GM12878 (cell line): ENCODE measurements at places on chromosomes 7 and 10.

- DNase-seq = no peak
Observed at GRCh38 chr7:37052705-37053104, 328.4 kb upstream of the AOAH start.

DNA sequence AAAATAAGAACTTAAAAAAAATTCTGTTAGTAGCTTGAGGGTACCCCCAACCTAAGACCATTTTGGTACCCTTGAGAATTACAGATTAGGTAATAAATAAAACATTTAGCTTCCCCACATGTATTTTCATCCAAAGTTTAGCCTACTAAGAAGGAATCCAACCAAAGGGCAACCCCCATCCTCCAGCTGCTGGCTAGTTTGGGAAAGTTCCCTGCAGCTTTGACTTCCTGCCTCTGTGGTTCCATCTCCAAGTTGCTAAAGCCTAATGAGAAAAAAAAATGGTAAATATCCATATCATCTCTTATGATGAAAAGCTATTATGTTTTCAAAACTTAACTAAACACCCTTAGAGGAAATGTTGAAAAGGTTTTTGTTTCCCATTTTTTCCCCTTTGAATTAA is 547.2 kb downstream of the ANKRD7 start:
- DNase-seq = no peak

GRCh38 chr7:34452363-34452762 is 205.7 kb upstream of the NPSR1 start:
- DNase-seq = no peak

GRCh38 chr7:108027239-108027638 is 24.3 kb upstream of the LAMB1 start:
- no peak for DNase-seq

- DNase-seq = peak; percentile 87
Observed at GRCh38 chr10:30701451-30702173, 72.1 kb upstream of the LYZL2 start.

GRCh38 chr7:150838965-150839650 is 13.2 kb upstream of the AOC1 start:
- no peak for DNase-seq

- DNase-seq = no peak
Observed at GRCh38 chr7:93535616-93536015, 38.9 kb downstream of the CALCR start.

- no peak for DNase-seq
Observed at GRCh38 chr7:34807548-34808340, 149.7 kb downstream of the NPSR1 start.

DNA sequence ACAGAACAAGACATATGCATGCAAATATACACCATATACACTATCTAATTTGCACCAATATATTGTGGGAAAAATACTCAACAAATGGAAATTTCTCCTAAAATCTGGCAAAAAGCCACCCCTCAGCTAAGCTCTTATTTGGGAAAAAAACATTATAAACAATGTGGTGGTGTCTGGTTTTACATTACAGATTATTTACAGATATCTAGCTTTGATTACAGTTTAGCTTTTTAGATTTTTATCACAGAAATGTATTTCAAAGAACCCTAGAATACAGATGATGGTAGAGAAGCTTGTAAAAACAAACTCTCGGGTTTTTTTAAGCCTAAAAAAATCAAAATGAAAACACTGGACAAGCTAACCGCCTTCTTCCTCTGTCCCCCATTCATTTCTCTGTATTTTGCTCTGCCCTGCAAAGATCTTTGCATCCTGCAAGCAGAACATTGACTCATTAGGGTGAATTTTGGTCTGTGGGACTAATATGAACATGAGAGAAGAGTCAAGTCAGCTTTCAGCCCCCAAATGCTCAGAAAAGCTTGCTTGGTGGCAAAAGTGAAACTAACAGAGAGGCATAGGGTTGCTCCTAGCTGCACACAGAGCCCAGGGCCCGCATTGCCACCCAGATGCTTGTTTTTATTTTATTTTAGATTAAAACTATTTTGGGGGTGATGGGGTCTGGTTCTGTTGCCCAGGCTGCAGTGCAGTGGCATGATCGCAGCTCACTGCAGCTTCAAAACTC is 88.8 kb upstream of the LYZL1 start:
- no peak for DNase-seq

- no peak for DNase-seq
Observed at GRCh38 chr7:98760201-98760651, 109.6 kb downstream of the TMEM130 start.

DNA sequence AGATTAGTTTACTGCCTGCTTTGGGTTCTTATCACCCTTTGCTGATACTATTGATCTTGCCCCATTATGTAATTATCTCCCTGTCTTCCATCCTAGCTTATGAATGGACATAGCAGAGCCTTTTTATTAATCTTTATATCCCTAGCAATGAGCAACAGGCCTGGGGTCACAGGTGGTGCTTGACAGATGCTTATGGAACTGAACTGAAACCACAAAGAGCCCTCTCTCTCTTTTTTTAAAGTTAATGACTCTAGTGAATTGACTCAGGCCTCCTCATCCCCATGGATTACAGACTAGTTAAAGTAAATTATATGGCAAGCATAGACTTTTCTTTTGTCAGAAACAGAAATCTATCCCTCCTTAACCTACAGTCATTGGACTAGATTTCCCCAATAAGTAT is 265.2 kb downstream of the PHTF2 start:
- no peak for DNase-seq

DNA sequence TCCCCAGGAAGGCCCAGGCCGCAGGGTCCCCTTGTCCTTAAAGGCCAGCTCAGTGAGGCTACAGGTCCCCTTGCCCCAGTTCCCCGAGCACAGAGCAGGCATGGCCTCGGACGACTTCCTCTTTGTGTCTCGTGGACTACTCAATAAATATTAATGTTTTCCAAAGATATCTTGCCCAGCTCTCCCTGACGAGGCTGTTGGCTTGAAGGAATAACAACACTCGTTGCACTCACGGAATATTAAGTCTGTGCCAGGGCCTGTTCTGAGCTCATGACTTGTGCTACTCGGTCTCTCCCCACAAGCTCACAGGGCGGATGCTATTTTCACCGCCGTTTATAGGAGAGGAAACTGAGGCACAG is 68.2 kb downstream of the CUX1 start:
- DNase-seq = no peak

GRCh38 chr7:1260244-1260635 is 27.6 kb downstream of the UNCX start:
- DNase-seq = no peak

GRCh38 chr7:94336009-94336408 is 58.7 kb upstream of the COL1A2 start:
- no peak for DNase-seq

GRCh38 chr7:90764848-90765570 is 168.9 kb downstream of the CDK14 start:
- DNase-seq = no peak

DNA sequence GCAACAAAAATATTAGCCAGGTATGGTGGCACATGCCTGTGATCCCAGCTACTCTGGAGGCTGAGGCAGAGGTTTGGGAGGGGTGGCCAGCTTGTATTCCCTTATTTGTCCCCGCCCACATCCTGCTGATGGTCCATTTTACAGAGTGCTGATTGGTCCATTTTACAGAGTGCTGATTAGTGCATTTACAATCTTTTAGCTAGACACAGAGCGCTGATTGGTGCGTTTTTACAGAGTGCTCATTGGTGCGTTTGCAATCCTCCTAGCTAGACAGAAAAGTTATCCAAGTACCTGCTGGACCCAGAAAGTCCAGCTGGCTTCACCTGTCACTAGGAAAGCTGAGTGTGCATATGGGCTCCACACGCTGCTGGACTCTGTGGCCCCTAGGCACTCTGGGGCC is 40.0 kb upstream of the RASGEF1A start:
- no peak for DNase-seq

GRCh38 chr10:77428691-77429395 is 208.8 kb downstream of the KCNMA1 start:
- DNase-seq = no peak

- no peak for DNase-seq
Observed at GRCh38 chr7:65371468-65371867, 2.2 kb upstream of the ZNF92 start.

GRCh38 chr7:77441046-77441445 is 24.9 kb upstream of the GSAP start:
- no peak for DNase-seq

- no peak for DNase-seq
Observed at GRCh38 chr10:15784662-15785300, 65.1 kb upstream of the ITGA8 start.

- DNase-seq = no peak
Observed at GRCh38 chr7:108592646-108593201, 23.1 kb downstream of the DNAJB9 start.

DNA sequence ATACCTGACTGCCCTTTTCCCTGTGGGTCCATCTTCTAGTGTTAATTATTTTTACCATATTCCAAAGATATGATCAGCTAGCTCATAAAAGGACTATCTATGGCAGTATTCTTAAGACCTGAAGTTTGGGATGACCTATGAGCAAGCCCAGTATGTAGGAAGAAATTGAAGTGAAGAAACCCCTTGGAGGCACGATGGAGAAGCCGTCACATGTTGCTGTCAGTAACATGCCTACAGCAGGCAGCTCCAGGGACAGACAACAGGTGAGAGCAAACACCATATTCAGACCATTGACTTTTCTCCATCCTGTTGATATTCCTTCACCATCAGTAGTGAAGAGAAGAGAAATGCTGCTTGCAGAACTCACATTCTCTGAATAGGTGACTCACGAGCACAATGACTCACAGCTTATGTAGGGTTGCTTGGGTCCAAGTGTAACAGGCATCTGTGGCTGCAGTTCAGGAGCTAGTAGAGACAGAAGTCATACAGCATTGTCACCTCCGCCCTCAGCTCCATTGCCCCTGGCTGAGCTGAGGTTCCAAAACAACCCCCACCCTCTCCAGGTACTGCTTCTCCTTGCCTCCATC is 8.4 kb upstream of the LYZL2 start:
- DNase-seq = no peak

DNA sequence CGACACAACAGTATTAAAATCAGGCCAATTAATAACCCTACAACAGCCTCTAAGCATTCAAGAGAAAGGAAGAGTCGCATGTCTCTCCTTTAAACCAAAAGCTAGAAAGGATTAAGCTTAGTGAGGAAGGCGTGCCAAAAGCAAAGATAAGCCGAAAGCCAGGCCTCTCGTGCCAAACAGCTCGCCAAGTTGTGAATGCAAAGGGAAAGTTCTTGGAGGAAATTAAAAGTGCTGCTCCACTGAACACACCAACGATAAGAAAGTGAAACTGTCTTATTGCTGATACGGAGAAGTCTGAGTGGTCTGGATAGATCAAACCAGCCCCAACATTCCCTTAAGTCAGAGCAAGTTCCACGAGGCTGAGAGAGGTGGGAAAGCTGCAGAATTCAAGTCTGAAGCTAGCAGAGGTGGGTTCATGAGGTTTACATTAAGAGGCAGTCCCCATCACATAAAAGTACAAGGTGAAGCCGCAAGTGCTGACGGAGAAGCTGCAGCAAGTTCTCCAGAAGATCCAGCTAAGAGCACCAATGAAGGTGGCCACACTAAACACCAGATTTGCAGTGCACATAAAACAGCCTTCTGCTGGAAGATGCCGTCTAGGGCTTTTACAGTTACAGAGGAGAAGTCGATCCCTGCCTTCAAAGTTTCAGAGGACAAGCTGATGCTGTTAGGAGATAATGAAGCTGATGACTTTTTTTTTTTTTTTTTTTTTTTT is 194.8 kb downstream of the MAD1L1 start:
- DNase-seq = peak; percentile 43

DNA sequence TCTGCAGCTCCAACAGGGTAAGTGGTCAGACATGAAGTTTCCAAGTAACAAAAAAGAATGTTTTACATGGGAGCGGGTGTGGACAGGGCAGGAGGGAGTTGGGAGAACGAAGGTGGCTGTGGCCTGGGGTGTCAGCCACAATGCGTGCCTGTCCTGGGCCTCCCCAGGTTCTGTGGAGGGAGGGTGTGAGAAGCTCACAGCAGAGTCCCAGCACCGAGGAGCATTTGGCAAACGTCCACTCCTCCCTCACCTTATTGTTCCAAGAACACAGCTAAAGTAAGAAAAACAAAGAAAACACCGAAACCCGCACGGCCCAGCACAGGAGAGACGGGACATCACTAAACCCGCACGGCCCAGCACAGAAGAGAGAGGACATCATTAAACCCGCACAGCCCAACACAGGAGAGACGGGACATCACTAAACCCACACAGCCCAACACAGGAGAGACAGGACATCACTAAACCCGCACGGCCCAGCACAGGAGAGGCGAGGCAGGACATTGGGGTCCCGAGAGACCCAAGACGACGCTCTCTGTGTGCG is 226.4 kb downstream of the MAD1L1 start:
- no peak for DNase-seq

DNA sequence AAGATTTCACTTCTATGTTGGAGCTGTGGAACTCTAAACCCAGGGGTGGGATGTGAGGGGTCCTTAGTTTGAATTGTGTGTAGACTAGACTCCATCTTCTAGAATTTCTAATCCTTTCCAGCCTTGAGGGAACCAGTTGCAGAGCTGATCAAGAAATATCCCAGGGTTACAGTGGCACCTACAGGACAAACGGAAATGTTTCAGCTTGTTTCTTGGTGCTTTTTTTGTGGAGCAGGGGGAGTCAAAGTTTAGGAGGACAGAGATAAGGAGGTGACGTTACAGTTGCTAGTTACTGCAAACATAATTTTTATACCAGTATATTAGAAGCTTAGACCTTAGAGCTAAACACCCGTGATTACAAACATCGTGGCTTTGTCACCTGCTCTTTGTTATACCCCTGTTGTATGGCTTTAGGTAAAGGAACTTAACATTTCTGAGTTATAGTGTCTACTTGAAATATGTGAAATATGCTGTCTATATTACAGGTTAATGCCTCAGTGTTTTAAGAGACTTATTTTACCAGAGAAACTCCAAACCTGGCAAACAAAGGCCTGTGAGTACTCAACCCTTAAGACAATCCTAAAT is 84.5 kb upstream of the DYNC1I1 start:
- no peak for DNase-seq

GRCh38 chr7:140334341-140335057 is 63.8 kb downstream of the SLC37A3 start:
- no peak for DNase-seq

DNA sequence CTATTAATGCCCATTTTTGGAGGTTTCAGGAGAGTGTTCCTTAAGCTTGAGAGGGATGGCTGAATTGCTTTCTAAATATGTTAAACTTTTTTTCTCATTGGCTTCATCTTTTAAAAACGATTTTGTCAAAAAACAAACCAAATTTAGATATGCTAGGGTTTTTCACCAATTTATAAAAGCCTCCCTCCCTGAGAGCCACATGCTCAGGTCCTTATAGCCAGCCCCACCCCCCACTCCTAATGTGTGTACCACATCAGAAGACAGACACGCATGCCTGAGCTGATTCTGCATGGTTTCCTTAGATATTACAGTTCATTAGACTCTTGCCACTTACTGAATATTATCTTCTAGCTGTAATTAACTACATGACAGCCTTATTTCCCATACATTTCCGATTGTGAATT is 2.0 kb downstream of the CUL1 start:
- DNase-seq = no peak
